ENCODE measurements at places on chromosomes 4 and X.

DNA sequence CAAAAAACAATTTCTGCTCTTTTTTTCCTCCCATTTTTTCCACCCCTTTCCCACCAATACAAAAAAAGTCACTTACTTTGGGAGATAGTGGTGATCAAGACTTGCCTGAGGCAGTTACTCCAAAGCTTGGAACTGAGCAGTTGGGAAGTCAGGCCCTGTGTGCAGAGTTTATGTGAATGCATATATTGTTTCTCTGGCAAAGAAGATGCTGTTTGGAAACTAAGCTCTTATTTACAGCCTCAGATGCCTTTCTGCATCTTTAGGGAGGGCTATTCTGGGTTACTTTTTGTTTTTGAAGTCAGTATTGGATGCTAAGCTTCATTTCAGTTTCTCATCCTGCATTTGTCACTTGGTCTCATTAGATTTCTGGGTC is 136.3 kb downstream of the ZNF330 start:
- no peak for DNase-seq

DNA sequence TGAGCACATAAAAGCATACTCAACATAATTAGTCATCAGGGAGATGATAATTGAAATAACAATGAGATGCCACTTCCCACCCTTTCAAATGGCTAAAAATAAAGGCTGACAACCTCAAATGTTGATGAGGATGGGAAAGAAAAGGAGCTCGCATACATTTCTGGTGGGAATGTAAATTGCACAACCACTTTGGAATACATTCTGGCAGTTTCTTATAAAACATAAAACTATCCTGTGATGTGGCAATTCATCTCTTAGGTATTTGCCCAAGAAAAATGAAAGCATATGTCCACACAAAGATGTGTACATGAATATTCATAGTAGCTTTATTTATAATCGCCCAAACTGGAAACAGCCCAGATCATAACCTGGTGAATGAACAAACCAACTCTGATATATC is 687 bp upstream of the ZNF275 start:
- no peak for DNase-seq

GRCh38 chr4:150501983-150502382 is 80.0 kb upstream of the MAB21L2 start:
- no peak for DNase-seq

DNA sequence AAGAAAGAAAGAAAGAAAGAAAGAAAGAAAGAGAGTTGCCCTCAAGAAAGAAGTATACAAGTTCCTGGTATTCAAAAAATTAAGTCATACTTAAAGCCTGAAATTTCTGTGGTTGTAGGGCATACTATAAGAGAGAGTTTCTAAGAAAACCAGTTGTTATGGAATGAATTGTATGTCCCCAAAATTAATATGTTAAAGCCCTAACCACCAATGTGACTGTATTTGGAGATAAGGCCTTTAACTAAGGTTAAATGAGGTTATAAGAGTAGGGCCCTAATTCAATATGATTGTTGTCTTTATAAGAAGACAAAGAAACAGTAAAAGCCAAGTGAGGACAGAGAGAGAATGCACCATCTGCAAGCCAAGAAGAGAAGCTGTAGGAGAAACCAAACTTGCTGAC is 521.1 kb downstream of the CCSER1 start:
- DNase-seq = no peak

DNA sequence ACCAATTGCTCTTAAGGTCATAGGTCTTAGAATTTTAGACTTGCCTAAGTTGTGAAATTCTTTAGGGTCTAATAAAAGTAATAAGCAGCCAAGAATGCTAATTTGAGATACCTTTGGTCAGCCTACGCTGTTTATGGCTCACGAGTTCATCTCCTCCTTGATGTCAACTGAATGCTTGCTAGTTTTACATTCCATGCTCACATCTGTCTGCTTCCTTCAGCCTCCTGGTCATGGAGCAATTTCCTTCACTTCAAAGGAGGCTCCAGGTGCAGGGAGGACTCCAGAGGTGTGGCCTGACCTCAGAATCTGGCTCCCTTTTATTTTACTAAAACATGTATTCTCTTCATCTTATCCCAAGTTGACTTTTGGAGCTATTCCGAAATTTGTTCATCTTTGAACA is 23.3 kb upstream of the LNX1 start:
- no peak for DNase-seq

DNA sequence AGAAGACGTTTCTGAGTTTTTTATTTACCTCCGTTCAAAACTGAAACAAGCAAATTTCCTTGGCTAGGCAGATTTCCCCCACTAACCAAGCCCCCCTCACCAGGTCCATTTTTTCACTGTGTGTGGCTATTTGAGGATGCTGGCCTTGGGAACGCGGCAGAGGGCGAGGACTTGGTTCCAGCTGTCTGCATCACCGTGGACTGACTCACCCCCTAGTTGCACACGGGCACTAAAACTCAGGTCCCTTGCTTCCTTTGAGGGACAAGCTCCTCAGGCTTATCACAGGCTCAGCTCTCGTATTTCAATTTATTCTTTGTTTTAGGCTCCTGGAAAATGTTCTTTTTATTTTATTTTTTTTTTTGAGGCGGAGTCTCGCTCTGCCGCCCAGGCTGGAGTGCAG is 8.4 kb upstream of the MTNR1A start:
- no peak for DNase-seq

GRCh38 chr4:170827562-170828274 is 738.0 kb upstream of the AADAT start:
- no peak for DNase-seq

GRCh38 chr4:96356591-96357370 is 516.9 kb downstream of the PDHA2 start:
- DNase-seq = no peak

DNA sequence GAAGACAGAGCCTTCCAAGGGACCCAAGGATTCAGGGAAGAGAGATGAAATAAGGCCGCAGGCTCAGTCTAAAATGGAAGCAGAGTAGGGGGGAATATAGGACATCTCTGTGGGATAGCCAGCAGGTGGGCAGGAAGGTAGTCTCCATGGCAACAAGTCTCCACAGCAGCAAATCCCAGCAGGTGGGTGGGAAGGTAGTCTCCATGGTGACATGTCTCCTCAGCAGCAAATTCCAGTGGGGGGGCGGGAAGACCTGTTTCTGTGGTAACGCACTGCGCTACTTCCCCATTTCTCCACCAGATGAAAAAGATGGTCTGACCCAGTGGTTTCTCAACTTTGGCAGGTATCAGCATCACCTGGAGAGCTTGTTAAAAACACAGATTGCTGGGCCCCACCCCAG is 18.3 kb downstream of the NLGN3 start:
- no peak for DNase-seq

DNA sequence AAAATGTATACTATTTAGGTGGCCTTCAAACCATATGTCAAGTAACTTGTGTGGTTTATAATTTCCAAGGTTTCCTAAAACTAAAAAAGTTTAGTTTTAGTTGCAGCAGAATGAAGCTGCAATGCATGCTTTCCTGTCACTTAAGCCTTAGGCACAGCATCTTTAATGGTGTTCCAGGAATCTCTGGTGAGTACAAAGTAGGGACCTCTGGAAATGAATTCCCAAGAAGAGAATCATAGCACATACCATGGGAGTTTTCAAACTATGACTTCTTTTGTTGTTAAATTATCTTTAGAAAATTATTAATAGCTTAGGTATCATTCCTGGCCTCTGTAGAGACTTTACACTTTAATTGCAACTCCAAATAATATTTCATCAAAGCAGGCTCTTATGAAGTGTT is 1005.9 kb upstream of the PABPC4L start:
- no peak for DNase-seq

DNA sequence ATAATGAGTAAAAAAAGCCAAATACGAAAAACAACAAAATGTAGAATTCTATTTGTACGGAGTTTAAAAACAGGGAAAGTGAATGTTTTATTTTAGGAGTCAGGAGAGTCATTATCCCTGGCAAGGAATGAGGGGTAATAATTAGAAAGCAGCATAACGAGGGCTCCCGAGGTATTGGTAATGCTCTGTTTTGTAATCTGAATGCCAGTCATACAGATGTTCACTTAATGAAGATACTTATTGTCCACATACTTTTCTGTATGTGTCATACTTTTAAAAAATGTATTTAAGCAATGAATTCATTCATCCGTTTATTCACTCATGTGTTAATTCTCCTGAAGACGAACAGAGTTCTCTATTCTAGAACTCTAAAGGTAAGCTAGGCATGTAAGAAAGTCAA is 87.8 kb upstream of the BMP2K start:
- no peak for DNase-seq

DNA sequence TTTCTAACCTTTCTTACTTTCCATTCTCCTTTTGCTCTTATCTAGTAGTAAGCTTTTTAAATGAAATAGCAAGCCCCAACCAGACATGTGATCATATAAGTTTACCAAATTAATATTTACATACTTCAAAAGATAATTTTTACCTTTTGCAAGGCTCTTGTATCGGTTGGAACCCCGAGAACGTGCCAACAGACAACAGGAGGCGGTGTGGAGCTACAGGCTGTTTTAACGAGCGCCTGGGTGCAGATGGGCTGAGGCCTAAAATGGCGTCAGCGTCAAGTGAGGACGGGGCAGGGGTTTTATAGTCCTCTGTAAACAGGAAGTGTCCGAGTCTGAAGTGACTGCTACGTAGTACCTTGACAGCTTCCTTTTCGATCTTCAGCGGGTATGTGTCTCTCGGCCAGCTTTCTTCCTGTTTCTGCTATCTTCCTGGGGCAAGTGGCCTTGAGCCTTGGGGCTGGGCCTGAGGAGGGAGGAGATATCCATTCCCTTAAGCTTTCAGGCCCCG is 342.7 kb downstream of the GALNTL6 start:
- no peak for DNase-seq

- DNase-seq = no peak
These were observed 79.5 kb upstream of the SLIT2 start for GRCh38 chr4:20172070-20172760.

GRCh38 chr4:108793415-108793814 is 30.6 kb upstream of the ETNPPL start:
- no peak for DNase-seq

DNA sequence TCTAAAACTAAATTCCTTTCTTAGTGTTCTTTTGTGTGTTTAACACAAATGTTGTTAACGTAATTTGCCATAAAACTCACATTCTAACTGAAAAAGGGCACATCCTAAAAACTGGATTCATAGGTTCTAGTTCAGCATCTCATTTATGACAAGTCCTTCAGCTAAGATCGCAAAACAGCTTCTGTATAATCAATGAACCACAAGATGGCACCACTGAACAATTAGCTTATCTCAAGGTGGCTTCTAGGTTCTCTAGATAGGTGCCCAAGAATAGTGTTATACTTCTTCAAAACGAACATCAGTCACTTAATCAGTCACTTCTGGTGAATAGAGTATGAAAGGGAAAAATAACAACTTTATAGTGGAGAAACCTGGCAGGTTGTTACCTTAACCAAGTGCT is 54.3 kb downstream of the NRK start:
- no peak for DNase-seq

DNA sequence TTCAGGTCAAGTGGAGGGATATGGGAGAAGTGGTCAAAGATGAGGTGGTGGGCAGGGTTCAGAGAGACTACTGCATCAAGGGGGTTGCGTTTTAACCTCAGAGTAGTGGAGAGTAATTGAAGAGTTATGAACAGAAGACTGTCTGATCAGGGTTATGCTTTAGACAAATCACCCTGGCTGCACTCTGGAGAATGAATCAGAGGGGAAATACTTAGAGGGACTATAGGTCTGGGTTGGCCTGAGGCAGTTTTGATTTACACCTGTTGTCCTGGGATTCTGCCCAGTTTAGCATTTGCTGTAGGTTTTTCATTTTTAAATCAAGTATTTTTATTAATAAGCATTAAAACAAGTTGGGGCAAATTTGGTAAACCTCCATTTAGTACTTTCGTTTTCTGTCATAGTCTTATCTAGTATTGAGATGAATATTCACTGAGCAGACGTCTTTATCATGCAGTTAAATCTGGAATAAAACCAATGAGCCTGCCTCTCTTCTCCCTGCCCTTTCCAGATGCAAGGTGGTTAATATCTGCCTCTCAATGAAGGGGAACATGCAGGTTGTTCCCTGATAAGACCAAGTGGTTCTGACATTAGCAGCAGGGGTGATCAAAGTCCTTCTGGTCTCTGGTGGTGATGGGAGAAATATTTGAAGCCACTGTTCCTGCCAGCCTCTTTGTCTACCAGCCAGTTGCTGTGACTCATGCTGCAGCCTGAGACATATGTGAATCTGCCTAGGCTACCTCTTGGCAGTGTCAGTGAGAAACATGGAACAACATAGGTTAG is 116.0 kb upstream of the RPS6KA3 start:
- DNase-seq = peak; percentile 47

DNA sequence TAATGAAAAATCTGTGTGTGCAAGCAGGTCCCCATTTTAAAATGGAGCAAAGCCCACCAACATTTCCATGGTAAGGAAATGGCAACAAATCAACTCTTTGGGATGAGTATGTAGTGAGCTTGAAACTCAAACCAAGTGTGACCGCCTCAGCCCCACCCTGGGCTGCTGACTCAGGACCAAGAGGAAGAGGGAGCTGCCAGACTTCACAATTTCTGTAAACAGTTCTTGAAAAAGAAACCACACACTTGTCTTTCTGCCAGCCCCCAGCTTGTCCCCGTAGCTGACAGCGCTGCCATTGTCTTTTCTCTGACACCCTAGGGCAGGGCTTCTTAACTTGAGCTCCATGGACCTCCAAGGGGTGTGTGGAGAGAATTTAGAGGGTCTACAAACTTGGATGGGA is 10.3 kb downstream of the RTL5 start:
- DNase-seq = no peak

GRCh38 chr4:157885811-157886210 is 287.0 kb downstream of the GASK1B start:
- DNase-seq = no peak

GRCh38 chr4:76156635-76157034 is 8.4 kb upstream of the NUP54 start:
- no peak for DNase-seq

GRCh38 chr4:88008743-88009171 is 1.3 kb downstream of the PKD2 start:
- peak; percentile 20 for DNase-seq

DNA sequence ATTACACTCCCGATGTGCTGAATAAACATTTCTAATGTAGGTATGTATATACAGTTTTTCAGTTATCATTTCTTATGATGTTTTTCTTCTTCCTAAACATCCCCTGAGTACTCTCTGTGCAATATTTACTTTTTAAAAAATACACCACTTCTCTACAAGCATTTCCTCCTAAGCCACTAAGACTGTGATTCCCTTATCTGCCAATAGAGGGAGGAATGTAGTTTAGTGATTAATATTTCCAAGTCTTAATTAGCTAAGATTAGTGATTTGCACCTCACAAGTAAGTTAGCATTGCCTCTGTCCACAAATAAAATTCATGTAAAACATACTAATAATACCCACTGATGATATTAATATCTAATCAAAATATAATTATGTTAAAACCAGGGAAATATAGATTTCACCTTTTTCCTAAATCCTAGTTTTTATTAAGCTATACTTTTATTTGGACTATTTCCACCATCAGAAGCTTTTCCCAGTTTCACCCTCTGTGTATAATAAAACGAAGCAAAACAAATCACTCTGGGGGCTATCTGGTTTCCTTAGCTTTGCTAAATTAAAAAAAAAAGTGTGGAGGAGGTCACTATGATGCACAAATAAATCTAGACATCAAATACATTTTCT is 909.1 kb downstream of the FAT4 start:
- DNase-seq = no peak

- peak; percentile 55 for DNase-seq
These were observed at the start of gene RNF128 for GRCh38 chrX:106726485-106727437. Gene RNF128, plus strand, starts transcription at chrX:106726701. Its CDS starts 213 bp downstream, at chrX:106726914.

Data from stimulated activated CD4-positive, alpha-beta T cell treated with anti-CD3 and anti-CD28 coated beads, Interleukin-15, amount 100 ng/mL, for 24 hours (primary cell).